ENCODE measurements at places on chromosomes 2 and 18.

DNA sequence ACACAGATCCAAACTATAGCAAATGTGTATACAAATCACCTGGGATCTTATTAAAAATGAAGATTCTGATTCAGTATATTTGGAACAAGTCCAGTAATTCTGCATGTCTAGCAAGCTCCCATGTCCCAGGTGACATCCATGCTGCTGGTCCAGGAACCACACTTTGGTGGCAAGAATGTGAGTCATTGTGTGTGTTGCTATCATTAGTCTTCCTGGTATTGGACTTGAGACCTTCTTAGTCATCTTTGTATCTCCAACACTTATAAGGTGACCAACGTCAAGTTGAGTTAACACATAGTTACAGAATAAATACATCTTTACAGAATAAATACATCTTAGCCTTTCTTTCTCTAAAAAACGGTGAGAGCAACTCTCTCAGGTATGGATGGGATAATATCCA, 107.9 kb upstream of the NDUFV2 start:
- no peak for DNase-seq

- DNase-seq = no peak
These were observed 50.8 kb downstream of the ACYP2 start for GRCh38 chr2:54166121-54166773.

DNA sequence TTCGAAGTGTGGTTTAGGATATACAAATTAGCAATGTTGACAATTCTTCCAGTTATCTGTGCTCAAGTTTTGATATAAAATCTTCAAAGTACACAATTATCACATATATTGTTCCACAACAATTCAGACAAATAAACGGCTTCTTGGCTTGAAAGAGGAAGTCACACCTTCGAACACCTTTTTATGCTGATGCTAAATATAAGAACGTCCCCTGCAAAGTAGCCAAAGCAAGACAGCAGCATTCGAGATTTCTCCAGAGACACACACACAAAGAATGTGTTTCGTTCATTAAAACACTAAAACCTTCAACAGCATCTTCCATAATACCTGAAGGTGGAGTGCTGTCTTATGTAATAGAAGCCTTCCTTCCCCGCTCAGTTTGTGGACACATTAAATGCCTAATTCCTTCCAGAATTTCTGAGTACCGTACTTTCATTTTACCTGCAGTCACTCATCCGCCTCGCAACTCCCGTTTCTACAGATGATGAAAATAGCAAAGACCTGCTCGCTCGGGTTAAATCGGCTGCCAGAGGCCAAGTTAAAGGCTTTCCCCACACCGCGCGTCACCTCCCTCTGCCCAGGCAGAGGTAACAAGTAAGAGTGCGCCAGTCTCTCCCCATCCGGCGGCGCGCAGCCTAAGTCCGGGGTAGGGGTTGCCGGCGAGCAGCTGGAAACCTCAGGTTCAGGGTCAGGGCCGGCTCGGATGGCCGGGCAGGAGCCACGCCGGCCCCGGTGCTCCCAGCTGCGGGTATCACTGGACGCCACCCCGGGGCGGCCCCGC, 847 bp downstream of the SERPINE2 start:
- peak; percentile 28 for DNase-seq

DNA sequence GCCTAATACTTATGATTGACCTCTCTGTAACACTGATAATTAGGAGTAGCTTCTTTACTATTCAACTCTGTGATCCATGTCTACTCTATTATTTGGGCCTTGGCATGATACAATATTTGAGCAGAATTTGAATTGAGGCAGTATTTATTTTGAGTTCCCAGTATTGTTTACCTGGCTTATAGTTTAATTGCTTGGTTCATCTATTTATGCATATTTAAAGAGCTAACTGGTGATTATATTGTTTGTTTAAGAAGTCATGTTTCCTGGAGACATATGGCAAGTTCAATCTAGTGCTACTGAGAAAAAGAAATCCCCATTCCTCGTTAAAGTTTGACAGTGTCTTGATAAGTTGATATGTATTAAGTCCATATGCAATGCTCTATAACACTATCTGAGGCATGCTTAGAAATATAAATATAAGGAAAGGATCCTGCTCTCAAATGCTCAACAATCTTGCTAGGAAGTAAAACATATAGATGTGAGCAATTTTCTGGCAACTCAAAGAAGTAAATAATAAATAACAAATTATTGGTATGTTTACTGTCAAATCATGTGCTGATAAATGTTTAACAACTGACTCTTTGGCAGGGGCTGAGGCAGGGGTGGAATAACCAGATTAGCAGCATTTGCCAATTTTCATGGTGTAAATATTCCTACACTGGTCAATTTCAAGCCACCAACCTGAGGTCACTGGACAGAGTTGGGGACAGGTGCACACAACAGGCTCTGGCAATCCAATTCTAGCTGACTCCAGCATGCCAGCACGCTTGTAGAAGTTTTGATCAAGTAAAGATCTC, 430.2 kb upstream of the PIK3C3 start:
- no peak for DNase-seq

DNA sequence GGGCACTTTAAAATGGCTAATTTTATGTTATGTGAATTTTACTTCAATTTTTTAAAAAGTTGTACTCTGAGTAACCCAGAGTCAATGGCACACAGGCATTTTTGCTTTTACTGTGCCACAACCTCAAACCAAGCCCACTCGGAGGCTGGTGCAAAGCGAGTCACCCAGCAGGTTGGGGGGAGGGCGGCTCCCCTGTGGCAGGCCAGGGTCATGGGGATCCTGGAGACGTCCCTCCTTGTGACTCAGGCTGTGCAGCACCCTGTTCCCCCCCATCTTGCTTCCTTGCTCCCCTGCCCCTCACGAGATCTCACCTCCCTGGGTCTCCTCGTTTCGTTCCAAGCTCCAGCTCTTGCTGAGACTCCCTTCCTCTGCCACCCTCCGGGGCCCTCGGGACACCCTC, 58.6 kb downstream of the POMC start:
- DNase-seq = no peak

DNA sequence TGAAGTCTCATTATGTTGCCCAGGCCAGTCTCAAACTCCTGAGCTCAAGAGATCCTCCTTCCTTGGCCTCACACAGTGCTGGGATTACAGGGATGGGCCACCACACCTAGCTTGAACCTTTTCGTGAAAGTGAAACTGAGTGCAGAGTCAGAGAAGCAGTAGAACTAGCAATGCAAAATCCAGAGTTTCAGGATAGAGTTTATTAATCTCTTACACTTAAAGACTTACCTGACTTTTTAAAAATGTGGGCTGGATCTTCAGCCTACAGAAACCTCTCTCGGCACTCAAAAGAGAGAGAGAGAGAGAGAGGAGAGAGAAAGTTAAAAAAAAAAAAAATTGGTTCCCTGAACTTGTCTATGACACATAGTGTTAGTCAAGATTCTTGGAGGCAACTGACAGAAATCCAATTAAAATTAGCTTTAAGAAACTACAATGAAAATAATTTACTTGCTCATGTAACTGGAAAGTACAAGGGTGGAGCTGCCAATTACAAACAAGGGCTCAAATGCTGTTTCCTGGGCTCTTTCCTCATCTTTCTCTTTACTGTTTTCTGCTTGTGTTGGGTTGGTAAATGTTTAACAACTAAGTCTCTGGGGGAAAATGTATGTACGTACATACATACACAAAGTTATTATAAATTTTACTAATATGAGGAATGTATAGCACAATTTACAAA, 98.1 kb upstream of the CERS6 start:
- no peak for DNase-seq

DNA sequence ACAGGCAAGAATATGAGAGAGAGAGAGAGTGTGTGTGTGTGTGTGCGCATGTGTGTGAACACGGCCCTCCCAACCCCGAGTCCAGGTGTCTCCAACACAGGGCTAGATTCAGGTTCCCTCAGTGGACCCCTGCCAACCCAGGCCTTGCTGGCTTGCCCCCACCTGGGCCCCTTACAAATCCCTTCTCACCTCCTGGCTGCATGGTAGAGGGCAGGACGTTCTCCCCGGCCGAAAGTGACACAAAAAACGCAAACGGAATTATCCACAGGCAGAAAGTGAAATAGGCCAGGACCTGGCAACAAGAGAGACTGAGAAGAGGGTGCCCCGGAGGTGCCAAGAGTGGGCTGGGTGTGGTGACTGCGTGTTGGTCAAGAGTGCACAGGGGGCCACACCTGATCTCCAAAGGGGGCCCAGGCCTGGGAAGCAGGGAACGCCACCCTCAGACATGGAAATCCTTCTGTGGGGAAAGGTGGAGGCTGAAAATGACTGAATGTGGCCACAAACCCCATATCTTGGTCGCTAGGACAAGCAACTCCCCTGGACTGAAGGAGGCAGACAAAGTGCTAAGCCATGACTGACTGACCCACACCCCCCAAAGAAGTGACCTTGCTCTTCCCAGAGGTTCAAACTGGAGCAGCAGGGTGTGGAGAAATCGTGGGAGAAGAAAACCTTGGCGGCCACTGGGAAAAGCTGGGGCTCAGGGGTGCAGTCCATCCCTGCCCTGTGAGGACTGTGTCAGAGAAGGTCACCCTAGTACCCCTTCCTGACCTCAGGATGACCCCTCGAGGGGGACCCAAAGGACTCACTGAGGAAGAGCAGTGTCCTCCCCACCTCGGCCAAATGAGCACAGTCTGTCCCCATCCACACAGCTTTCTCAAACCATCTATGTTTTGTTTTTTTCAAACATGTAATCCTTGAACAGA, 5.7 kb downstream of the TEX261 start:
- DNase-seq = no peak

GRCh38 chr2:72211777-72212485, 64.3 kb upstream of the CYP26B1 start:
- no peak for DNase-seq

DNA sequence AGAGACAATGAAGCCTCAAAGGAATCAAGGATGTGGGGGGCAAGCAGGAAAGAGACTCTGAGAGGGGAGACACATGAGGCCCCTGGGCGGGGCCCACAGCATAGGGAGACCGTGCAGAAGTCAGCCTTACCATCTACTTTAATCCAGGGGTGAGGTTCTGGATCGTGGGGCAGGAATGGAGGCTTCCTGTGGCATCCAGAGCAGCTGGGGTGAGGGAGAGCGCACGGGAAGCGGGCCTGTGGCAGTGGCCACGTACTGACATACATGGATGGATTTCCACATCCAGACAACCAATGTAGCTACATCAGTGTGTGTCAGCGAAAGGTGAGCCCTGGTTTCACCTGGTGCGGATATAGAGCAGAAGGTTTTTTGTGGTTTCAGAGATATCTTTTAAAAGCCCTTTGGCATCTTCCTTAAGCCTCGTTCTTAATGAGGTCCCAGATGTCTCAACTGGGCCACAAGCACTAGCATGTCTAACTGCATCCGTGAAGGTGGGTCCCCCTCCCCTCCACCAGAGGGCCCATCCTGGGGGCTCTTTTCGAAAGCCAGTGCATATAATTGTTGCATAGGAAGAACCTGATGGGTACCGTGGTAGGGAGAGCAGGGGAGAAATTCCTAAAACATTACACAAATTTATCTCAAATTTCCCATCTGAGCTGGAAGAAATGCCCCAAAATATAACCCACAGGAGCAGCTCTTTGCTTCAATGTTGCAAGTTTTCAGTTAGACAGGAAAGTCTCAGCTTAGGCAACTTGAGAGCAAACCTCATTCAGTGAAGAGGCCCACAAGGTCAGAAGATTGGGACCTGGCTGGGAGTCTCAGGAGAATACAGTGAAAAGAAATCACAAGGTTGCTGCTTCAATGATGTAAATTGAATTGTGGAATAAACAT, 90.9 kb downstream of the SP3 start:
- DNase-seq = no peak

DNA sequence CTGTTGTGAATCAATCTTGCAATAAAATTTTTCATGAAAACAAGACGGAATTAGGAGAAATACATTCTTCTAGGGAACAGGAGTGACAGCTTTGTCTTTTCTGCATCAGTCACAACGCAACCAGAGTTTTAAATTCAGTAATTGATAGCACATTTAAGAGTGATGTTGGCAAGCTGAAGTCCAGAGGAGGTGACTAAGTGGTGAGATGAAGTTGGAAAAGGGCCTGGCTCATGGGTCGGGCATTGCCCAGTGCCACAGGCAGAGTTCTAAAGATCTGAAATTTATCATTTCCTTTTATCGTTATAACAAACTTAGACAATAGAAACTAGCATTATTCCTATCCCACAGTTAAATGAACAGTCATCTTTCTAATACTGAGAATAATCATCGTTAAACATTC, 764.6 kb upstream of the ZEB2 start:
- DNase-seq = no peak

- DNase-seq = no peak
These were observed 27.0 kb downstream of the MFSD6 start for GRCh38 chr2:190435031-190435670.

DNA sequence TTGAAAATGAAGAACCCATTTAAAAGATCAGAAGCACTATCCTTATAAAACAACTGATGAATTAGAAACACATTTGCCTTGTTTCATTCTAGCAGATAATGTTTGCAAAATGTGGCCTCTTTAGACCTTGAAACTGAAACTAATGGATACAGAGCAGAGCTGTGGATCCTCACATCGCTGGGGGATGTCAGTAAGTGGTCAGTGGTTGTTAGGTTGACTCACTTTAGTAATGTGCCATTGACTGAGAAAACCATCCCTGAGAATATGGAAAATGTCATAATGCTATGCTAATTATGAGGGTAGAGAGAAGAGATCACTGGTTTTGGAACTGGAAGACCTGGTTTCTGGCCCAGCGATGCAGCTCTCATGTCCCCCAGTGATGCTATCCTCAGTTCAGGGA, 176.7 kb downstream of the MYO1B start:
- DNase-seq = no peak

DNA sequence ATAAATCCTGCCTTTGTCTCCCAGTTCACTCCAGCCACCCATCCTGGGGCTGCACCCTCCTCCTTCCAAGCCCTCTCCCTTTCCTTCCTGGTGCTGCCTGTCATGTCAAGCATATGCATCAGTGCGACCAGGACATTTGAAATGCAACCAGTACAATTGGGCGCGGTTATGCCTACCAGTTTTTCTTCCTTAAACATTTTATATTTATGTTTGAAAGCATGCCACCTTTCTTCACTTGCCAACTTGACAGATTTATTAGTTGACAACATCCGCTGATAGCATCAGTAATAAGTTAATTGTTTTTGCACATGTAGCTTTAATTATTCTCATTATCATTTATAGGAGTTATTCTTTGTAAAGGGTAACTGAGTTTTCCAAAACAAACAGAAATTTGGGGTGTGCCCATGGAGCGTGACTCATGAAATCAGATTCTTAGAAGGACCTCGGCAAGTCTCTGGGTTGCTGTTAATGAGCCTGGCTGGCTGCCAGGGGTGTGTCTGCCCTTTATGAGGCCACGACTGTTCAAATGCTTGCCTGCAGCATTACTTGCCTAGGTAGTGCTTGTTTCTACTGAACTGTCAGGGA, 32.8 kb upstream of the IL1B start:
- no peak for DNase-seq
